ENCODE measurements at places on chromosomes 6 and 20.

GRCh38 chr20:825710-826421 lies 7.6 kb upstream of the FAM110A start:
- no peak for DNase-seq

DNA sequence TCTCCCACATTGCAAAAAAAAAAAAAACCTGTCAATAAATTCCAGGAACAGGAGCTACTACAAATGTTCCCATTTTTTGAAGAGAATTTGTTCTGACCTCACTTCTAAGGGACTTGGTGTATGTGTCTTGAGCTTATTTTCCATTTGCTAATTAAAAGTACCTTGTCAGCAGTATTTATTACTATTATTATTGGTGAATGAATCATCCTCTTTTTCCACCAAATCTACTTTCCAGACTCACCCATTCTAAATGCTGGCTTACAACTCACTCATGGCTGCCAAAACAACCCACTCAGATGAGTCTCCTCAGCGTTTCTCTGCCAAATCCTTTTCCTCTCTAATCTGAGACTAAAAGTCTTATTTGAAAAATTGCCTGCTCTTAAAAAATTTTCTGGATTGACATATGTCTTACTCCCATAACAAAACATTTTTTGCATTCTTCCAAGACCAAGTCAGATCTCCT lies 33.2 kb upstream of the TASP1 start:
- peak; percentile 70 for DNase-seq

- DNase-seq: peak; percentile 97
These were observed 57.1 kb downstream of the KIZ start for GRCh38 chr20:21182832-21183563.

DNA sequence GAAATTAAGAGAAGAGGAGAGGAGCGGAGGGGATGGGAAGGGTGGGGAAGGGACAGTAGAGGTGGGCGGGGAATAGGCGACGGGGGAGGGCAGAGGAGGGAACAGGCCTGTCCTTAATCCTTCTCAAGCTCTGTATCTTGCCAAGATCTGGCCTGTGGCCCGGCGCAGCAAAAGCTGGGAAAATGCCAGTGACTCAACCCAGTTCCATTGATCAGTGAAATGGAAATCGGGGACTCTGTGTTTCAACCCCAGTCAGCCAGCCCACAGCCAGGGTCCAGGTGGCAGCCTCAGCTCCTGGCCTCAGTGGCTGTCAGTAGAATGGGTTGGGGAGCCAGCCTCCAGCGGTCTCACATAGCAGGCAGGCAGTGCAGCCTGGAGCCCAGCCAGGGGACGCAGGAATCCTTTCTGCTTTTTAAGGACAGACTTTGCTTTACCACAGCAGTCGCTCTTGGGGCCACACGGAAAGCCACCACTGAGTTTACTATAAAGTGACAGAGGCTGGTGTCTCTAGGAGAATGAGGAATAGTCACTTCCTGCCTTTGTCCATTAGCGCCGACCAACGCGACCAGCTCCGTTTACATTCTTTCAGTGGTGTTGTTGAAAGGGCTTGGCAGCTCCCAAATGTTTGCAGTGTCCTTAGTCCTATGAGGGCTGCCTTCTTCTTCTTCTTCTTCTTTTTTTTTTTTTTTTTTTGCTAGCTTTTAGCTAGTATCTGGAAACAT lies 128.0 kb downstream of the RIN2 start:
- DNase-seq: peak; percentile 29

GRCh38 chr6:13296536-13296997 lies 31.8 kb downstream of the TBC1D7 start:
- no peak for DNase-seq

- no peak for DNase-seq
These were observed 136.8 kb upstream of the TCF21 start for GRCh38 chr6:133752129-133752528.

DNA sequence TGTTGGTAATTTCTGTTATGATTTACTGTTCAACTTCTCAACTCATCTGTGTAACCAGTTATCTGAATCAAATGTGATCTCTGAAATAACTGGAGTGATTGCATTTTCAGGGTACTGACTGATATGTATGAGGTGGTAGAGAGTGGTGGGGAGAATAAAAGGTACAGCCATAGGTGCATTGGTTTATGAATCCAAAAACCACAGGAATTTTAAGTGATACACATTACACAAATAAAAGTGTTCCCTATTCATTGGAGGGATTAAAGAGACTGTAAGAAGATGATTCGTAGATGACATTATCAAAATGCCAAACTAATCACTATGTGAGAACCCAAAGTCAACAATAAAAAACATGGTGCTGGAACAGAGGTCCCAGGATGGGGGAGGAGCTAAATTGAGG lies 158.7 kb upstream of the RSPO3 start:
- no peak for DNase-seq

DNA sequence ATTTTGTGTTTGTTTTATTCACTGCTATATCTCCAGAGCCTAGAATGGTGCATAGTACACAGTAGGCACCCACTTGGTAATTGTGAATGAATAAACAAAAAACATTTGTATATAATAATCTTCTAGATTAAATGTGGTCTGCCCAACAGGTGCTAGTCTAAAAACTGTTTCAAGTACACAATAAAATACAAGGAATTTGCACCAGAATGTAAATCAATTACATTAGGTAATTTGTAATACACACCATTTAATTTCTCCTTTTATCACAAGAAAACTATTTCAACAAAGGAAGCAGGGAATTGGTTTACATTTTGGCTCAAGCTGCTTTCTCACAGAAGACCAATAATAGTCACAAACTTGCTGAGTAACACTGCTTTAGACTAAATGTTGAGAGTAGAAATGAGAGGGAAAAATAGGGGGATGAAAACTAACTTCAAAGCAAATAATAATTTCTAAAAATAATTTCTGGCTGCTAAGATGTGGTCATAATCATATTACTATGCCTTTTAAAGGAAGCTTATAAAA lies 22.1 kb downstream of the RUNX2 start:
- no peak for DNase-seq

DNA sequence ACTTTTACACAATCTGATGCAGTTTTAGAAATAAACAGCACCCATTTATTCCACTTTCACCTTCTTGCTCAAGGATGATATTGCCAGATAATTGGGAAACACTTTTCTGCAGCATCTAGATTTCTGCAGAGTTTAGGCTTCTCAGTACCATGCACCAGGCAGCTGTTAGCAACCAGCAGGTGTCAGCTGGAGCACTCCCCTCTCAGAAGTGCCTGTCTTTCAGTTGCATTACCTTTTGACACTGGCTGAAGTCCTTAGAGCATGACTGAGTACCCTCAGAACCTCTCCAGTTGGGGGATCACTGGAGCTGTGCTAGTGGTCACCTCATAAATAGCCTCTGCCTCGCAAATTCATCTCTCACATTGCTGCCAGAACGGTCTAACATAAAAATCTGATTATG lies 91.2 kb downstream of the DNAH8 start:
- DNase-seq: no peak

- no peak for DNase-seq
These were observed 66.0 kb upstream of the SYNDIG1 start for GRCh38 chr20:24403406-24403805.

GRCh38 chr6:53641348-53641747 lies 24.2 kb downstream of the KLHL31 start:
- no peak for DNase-seq

- DNase-seq: no peak
These were observed 133.6 kb upstream of the SGK1 start for GRCh38 chr6:134451529-134451928.

DNA sequence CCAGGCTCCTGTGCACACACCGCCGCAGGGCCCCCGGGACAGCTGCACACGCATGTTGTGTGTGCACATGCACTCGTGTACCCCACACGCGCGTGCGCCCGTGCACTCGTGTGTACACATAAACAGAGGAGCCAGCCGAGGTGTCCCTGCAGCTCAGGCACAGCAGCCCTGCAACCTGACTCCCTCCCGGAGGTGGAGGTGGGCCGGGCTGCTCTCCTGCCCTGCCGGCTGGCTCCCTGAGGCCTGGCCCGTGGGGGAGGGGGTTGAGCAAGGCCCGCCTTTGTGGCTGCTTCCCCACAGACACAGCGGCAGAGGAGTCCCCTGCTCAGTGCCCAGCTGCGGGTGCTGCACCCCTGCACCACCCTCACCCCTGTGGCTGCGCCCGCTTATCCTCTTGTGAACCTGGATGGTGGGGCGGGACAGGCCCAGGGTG lies 624 bp downstream of the RBBP8NL start:
- no peak for DNase-seq

DNA sequence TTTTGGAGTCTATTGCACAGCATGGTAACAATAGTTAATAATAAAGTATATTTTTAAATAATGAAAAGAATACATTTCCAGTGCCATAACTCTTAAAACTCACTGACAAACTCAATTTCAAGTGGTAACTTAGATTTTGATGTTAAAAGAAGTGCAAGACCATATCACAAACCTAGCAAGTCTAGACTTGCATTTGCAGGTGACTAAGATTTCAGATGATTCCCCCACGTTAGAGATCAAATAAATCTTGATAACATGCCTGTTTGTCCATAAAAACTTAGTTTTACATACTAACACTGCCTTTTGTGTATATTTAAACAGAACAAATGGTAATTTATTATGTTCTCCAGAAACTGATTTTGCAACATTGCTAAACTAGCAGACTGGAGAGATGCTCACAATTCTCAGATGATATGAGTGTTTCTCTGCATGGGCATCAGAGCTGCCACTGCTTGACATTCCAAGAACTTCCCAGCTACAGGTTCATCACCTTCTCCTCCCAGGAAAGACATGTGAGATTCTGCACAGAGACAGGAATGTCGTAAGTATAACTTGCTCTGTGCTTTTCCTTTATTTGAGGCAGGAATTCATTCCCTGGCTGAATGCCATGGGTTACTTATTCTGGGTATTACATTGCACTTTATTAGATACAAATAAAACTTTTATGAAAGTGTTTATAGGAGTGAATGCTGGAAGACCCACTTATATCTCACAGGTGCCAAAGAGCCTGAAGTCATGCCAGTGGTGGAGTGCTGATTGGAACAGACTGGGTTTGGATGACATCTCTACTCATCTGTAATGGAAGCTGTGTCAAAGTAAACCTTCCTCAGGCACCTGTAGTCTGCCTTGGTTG lies 160.2 kb upstream of the FOXA2 start:
- DNase-seq: no peak

GRCh38 chr20:6623989-6624388 lies 143.5 kb upstream of the BMP2 start:
- no peak for DNase-seq

DNA sequence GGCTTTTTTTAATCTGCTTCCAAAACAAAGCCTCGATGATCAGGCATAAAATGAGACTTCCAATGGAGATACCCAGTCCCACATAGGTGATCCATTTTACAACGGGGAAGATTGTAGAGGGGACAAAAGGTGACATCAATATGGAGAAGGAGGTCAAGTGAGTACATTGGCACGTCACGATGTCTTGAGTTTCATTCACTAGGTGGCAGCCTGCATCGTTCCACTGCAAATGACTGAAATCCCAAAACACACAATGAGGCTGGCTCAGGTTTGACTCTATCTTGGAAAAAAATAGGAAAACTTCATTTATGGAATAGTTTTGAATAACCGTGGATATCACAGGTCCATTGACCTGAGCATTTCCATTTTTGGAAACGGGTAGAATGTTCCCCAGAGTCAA lies 32.5 kb downstream of the ADGRF1 start:
- no peak for DNase-seq

DNA sequence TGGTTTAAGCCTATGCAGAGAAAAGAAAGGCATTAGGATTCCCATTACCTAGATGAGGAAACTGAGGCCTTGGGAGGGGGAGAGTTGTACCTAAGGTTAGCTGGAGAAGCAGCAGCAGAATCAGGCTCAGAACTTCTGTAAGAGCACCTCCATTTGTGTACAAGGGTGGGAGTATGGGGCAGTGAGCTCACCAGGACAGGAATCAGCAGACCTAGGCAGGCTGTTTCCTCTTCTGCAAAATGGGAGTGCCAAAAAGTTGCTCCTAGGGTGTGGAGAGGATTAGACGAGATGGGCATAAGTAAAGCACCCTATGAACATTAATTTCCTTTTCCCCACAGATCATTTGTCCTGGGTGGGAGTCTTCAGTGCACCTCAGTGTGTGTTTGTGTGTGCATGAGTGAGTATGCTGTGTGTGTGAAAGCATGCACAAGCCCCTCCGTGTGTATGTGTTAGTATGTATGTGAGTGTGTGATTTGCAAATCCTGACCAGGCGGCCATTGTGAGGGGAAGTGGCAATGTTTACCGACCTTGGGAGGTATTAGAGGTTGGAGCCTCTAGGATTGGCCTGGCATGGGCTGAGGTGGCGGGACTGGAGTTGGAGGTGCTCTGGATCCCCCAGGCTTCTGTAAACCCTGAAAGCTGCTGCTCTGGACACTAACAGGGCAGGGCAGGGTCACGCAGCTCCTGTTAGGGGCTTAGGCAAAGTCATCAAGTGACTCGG lies 78.8 kb downstream of the VEGFA start:
- no peak for DNase-seq

DNA sequence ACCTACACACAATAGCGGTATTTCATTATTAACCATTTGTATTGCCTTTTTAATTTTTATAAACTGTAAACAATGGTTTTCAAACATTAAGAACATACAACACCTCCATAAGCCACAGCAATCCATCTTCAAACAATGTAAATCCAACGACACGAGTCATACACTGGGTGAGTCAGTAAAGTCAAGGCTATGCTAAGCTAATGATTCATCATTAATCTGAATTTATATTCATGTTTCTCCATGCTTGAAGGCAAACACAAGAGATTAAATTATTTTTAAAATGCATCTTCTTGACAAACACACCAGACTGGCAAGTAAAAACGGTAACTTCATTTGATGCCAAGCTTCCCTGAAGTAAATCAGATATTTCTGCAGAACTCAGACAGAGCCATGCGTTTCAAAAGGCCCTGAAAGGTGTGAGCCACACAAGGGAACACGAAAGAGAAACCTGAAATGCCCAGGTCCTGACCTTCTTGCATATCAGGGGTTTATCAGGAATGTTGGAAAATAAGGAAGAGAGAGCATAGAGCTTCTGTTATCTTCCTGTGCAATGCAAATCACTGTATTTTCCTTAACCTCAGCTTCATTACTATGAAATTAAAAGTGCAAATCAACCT lies 162.5 kb downstream of the ALDH8A1 start:
- peak; percentile 76 for DNase-seq

- DNase-seq: no peak
These were observed 658.2 kb downstream of the PTPRT start for GRCh38 chr20:42531508-42531961.

GRCh38 chr20:21083825-21084325 lies 22.3 kb downstream of the LINC00237 start:
- DNase-seq: no peak

- no peak for DNase-seq
These were observed 7.0 kb downstream of the UQCC1 start for GRCh38 chr20:35404614-35405259.

DNA sequence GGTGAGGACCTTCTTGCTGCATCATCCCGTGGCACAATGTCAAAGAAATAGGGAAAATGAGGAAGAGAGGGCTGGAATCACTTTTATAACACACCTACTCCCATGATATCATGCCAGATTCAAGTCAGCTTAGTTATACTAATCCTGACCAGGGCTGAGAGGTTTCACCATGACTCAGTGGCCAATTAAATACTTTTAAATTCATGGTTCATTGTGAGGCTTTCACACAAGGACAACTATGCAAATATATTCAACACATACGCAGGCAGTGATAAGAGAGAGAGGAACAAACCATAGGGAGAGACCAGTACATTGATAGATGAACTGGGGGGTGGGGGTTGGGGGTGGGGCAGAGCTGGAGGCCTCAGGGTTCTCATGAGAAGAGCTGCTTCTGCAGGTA lies 313.1 kb downstream of the LRFN2 start:
- DNase-seq: no peak

GRCh38 chr6:79201983-79202382 lies 32.5 kb downstream of the HMGN3 start:
- DNase-seq: no peak
